ENCODE measurements at places on chromosomes 3 and 15. TPM values are rescaled to one million over a fixed set of nuclear protein-coding genes. Genes with fewer than 3 reads are reported as not detected.

- no peak for DNase-seq
- H3K4me1 ChIP-seq: no peaks in the 10 kb centered on the region
- H3K36me3 ChIP-seq: no peaks in the 10 kb centered on the region
- no peak overlapping the region for H3K4me3 ChIP-seq
These were observed 153.7 kb upstream of the GAP43 start for GRCh38 chr3:115469649-115470048.

DNA sequence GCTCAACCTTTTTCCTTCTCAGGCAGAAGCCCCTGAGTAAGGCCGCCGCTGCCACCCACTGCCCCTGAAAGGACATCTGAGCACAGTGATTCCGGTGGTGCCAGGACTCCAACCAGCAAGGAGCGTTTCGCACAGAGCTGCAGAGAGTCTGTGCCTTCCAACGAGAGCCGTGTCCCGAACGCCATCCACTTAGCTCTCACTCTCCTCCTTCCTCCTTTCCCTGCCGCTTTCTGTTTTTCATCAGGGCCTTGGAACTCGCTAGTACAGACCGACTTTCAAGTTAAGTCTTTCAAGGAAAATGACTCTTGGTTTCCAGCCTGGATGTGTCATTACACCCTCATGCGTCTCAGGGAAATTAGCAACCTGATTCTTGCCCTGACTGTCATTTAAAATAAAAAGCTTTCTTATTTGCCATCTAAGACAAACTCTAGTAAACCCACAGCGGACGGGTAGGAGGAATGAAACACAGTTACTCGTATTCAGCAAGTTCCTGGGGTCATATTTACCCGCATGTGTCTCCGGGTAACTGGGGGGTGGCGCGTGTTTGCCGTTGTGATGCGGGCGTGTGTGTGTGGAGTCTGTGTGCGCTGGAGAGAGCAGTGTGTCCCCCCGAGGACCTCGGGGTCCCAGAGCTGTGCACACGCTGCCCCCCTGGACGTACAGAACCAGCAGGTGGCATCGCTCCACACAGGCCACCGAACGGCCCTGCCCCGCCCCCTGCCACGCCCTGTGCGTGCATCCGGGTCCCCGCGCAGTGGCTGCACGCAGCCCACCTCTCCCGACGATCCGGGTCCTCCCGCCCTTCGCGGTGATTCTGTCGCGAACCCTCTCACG lies 30.4 kb upstream of the ALDH1A3 start:
- H3K36me3 ChIP-seq: no peaks in the 10 kb centered on the region
- no peaks in the 10 kb centered on the region for H3K4me1 ChIP-seq
- H3K4me3 ChIP-seq: peak overlapping the region; percentile 46
- H3K27me3 ChIP-seq: no peaks in the 10 kb centered on the region

GRCh38 chr3:89923921-89924610 lies 816.6 kb downstream of the EPHA3 start:
- no peak overlapping the region for H3K4me3 ChIP-seq
- DNase-seq: no peak
- H3K36me3 ChIP-seq: no peaks in the 10 kb centered on the region
- H3K4me1 ChIP-seq: no peaks in the 10 kb centered on the region
- H3K27me3 ChIP-seq: no peaks in the 10 kb centered on the region

- no peaks in the 10 kb centered on the region for H3K4me1 ChIP-seq
- no peaks in the 10 kb centered on the region for H3K36me3 ChIP-seq
- no peak overlapping the region for H3K4me3 ChIP-seq
- no peaks in the 10 kb centered on the region for H3K27me3 ChIP-seq
These were observed 613.1 kb downstream of the SI start for GRCh38 chr3:164465172-164465571.

GRCh38 chr15:50049871-50050270 lies 69.2 kb downstream of the ATP8B4 start:
- H3K4me1 ChIP-seq: peaks cover 9% of the 10 kb centered on the region
- H3K36me3 ChIP-seq: no peaks in the 10 kb centered on the region
- DNase-seq: no peak
- no peak overlapping the region for H3K27ac ChIP-seq

GRCh38 chr3:139586420-139587017 lies 47.0 kb upstream of the RBP1 start:
- H3K36me3 ChIP-seq: no peaks in the 10 kb centered on the region
- no peaks in the 10 kb centered on the region for H3K4me1 ChIP-seq
- no peak overlapping the region for H3K4me3 ChIP-seq
- H3K27me3 ChIP-seq: no peaks in the 10 kb centered on the region
- no peak overlapping the region for H3K27ac ChIP-seq

- no peak overlapping the region for H3K27ac ChIP-seq
- H3K36me3 ChIP-seq: no peaks in the 10 kb centered on the region
- H3K27me3 ChIP-seq: peaks cover 34% of the 10 kb centered on the region
These were observed 35.0 kb downstream of the ATP2B2 start for GRCh38 chr3:10470120-10471053.

DNA sequence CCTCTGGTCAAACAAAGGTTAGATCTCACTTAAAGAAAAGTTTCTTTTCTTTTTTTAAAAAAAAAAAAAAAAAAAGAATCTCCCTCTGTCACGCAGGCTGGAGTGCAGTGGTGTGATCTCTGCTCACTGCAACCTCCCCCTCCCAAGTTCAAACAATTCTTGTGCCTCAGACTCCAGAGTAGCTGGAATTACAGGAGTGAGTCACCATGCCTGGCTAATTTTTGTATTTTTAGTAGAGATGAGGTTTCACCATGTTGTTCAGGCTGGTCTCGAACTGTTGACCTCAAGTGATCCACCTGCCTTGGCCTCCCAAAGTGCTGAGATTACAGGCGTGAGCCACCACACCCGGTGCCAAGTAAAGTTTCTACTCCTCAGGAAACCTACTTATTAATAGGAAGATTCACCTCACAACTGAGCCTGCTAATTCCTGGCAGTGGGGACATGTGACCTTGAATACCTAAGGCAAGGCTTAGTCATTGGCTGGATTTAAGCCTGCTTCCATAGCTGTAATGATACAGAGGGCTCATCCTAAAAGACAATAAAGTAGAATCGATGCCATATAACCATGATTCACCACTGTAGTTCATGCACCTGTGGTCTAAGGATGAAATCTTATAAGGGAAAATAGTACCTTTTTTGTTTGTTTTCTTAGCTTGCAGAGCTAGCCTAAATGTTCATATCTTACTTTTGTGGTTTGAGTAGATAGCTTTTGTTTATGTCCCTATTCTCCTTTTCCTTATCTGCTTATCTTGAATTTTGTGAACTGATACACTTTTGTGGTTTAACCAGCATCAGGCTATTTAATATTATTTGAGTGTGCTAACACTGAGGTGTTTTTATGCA lies 24.8 kb upstream of the RBMS3 start:
- no peak for DNase-seq
- H3K36me3 ChIP-seq: no peaks in the 10 kb centered on the region
- H3K4me3 ChIP-seq: no peak overlapping the region

DNA sequence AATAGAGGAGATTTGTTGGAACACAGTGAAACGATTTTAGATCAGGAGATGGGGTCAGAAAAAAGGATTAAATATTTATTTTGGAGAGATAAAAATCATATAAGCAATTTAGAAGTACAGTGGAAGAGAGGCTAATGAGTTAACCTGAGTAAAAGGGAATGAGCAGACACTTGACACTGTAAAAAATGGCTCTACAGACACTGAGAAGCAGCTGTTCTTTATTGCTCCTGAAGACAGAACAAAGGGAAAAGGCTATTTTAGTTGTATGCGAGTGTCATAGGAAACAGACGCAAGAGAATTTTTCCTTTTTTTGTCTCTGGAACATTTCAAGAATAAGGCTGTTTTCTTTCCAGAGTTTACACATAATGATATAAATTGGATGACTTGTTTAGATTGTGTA lies 34.3 kb downstream of the ASTE1 start:
- no peak overlapping the region for H3K27ac ChIP-seq
- H3K4me3 ChIP-seq: no peak overlapping the region
- H3K27me3 ChIP-seq: no peaks in the 10 kb centered on the region
- DNase-seq: no peak
- peaks cover 5% of the 10 kb centered on the region for H3K36me3 ChIP-seq

DNA sequence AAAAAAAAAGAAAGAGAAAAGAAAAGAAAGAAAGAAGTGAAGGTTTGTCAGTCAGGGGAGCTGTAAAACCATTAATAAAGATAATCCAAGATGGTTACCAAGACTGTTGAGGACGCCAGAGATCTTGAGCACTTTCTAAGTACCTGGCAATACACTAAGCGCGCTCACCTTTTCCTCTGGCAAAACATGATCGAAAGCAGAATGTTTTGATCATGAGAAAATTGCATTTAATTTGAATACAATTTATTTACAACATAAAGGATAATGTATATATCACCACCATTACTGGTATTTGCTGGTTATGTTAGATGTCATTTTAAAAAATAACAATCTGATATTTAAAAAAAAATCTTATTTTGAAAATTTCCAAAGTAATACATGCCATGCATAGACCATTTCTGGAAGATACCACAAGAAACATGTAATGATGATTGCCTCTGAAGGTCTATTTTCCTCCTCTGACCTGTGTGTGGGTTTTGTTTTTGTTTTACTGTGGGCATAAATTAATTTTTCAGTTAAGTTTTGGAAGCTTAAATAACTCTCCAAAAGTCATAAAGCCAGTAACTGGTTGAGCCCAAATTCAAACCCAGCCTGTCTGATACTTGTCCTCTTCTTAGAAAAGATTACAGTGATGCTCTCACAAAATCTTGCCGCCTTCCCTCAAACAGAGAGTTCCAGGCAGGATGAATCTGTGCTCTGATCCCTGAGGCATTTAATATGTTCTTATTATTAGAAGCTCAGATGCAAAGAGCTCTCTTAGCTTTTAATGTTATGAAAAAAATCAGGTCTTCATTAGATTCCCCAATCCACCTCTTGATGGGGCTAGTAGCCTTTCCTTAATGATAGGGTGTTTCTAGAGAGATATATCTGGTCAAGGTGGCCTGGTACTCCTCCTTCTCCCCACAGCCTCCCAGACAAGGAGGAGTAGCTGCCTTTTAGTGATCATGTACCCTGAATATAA lies 2.0 kb downstream of the B2M start:
- peak overlapping the region; percentile 82 for H3K4me3 ChIP-seq
- no peak for DNase-seq
- H3K36me3 ChIP-seq: peaks cover 28% of the 10 kb centered on the region
- H3K27me3 ChIP-seq: no peaks in the 10 kb centered on the region

- no peak overlapping the region for H3K27ac ChIP-seq
- no peaks in the 10 kb centered on the region for H3K27me3 ChIP-seq
- H3K4me1 ChIP-seq: peaks cover 9% of the 10 kb centered on the region
- no peak overlapping the region for H3K4me3 ChIP-seq
These were observed 31.4 kb downstream of the ALS2CL start for GRCh38 chr3:46661776-46662766.

- H3K27me3 ChIP-seq: no peaks in the 10 kb centered on the region
- H3K4me1 ChIP-seq: no peaks in the 10 kb centered on the region
- H3K4me3 ChIP-seq: no peak overlapping the region
These were observed 310.1 kb downstream of the FOXP1 start for GRCh38 chr3:71273453-71273852.

DNA sequence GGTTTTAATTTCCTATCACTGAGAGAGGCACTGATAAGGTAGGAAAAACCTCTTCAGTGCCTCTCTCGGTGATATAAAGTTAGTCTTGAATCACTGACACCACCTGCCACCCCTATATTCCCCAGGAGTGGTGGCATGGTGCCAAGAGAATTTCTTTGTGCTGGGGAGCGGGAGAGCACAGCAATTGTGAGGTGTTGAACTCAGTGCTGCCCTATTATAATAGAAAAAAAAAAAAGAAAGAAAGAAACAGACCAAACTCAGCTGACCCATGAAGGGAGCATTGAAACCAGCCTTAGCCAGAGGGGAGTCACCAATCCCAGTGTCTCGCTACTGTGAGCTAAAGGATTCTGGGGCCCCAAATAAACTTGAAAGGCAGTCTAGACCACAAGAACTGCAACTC lies 201.4 kb upstream of the STT3B start:
- no peaks in the 10 kb centered on the region for H3K27me3 ChIP-seq
- no peak overlapping the region for H3K4me3 ChIP-seq
- DNase-seq: no peak
- H3K4me1 ChIP-seq: no peaks in the 10 kb centered on the region

GRCh38 chr3:157051055-157051454 lies 108.9 kb downstream of the CCNL1 start:
- H3K4me3 ChIP-seq: no peak overlapping the region
- no peaks in the 10 kb centered on the region for H3K27me3 ChIP-seq
- no peak for DNase-seq
- H3K36me3 ChIP-seq: no peaks in the 10 kb centered on the region

DNA sequence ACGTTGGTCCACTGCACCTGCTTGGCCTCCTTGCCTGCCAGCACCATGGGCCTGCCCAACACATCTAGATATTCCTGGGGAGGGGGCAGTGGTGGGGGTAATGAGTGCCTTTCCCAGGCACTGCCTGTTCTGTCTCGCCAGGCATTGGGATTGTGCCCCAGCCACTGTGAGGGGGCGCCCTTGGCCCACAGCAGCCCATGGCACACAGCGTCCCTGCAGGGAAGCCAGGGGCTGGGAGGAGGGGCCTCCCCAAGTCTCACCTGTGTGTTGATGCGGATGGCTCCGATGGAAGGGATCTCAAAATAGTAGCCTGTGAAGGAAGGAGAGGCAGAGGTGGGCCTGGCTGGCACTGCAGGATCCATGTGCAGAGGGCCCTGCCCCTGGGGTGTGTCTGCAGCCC lies 18.7 kb upstream of the TMEM115 start:
- H3K4me1 ChIP-seq: no peaks in the 10 kb centered on the region
- no peak overlapping the region for H3K27ac ChIP-seq
- no peak overlapping the region for H3K4me3 ChIP-seq
- no peaks in the 10 kb centered on the region for H3K36me3 ChIP-seq
- no peak for DNase-seq

GRCh38 chr3:160376681-160377080 lies 22.3 kb downstream of the IFT80 start:
- H3K27me3 ChIP-seq: no peaks in the 10 kb centered on the region
- no peaks in the 10 kb centered on the region for H3K36me3 ChIP-seq
- no peaks in the 10 kb centered on the region for H3K4me1 ChIP-seq

GRCh38 chr3:50545781-50546180 lies 21.8 kb downstream of the C3orf18 start:
- no peak overlapping the region for H3K27ac ChIP-seq
- DNase-seq: no peak
- no peak overlapping the region for H3K4me3 ChIP-seq
- no peaks in the 10 kb centered on the region for H3K4me1 ChIP-seq
- no peaks in the 10 kb centered on the region for H3K27me3 ChIP-seq
- no peaks in the 10 kb centered on the region for H3K36me3 ChIP-seq

GRCh38 chr3:101685870-101686307 lies 629 bp downstream of the RPL24 start:
- no peak for DNase-seq
- peaks cover 25% of the 10 kb centered on the region for H3K36me3 ChIP-seq
- no peaks in the 10 kb centered on the region for H3K27me3 ChIP-seq
- peak overlapping the region; percentile 52 for H3K4me3 ChIP-seq
- peaks cover 31% of the 10 kb centered on the region for H3K4me1 ChIP-seq
- H3K27ac ChIP-seq: peak overlapping the region; percentile 89

GRCh38 chr15:55289011-55289745 lies 435 bp downstream of the RAB27A start:
- peak overlapping the region; percentile 96 for H3K27ac ChIP-seq
- H3K36me3 ChIP-seq: no peaks in the 10 kb centered on the region
- DNase-seq: peak; percentile 31
- H3K27me3 ChIP-seq: no peaks in the 10 kb centered on the region

Gene SNX22
- not detected for total RNA-seq

Gene TRAK1
- total RNA-seq: 247 TPM

Gene ZNF717
- total RNA-seq: 8.3 TPM

Gene LDHAL6B
- not detected for total RNA-seq

Gene ARPP21
- total RNA-seq: 0.32 TPM

Gene CAPN3
- total RNA-seq: 17.0 TPM

Gene CKMT1B
- total RNA-seq: 134 TPM

Gene GRAMD1C
- total RNA-seq: 10.3 TPM

Gene SH2D7
- total RNA-seq: not detected
